ENCODE measurements at places on chromosomes 2 and 18.

GRCh38 chr2:69305712-69306392 is 81.2 kb downstream of the GFPT1 start:
- no peak for DNase-seq

GRCh38 chr2:132515010-132515409 is 98.4 kb downstream of the GPR39 start:
- DNase-seq, result no peak

- no peak for DNase-seq
These were observed 249.8 kb downstream of the NBAS start for GRCh38 chr2:15311201-15311907.

- DNase-seq, result no peak
These were observed 49.5 kb upstream of the MRPL33 start for GRCh38 chr2:27721884-27722485.

DNA sequence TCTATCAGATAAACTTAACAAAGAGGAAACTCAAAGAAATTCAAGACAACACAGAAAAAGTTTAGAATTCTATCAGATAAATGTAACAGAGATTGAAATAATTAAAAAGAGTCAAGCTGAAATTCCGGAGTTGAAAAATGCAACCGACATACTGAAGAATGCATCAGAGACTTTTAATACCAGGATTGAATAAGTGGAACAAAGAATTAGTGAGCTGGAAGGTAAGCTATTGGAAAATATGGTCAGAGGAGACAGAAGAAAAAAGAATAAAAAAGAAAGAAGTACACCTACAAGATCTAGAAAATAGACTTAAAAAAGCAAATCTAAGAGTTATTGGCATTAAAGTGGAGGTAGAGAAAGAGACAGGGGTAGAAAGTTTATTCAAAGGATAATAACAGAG is 88.0 kb downstream of the ATP8B1 start:
- no peak for DNase-seq

GRCh38 chr2:238104226-238104690 is 4.1 kb downstream of the ESPNL start:
- DNase-seq, result no peak

DNA sequence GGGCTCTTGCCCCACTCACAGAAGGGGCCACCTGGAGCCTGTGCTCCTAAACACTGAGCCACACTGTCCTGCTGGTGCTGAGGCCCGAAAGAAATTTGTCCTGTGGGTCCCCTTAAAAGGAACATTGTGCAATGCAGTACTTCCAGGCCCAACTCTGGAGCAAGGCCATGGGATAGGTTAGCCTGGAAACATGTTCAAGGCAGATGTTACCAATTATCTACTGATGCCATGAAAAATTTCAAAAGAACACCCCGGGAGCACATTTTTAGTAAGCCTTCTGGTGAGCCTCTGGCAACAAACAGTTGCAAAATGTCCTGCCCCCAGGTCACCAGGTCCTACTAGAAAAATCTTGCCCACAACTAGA is 12.3 kb upstream of the PTMA start:
- DNase-seq, result no peak

Data from CD4-positive, alpha-beta T cell treated with Interleukin-4 for 1 hour (primary cell).